ENCODE measurements at places on chromosomes 16 and 17.

DNA sequence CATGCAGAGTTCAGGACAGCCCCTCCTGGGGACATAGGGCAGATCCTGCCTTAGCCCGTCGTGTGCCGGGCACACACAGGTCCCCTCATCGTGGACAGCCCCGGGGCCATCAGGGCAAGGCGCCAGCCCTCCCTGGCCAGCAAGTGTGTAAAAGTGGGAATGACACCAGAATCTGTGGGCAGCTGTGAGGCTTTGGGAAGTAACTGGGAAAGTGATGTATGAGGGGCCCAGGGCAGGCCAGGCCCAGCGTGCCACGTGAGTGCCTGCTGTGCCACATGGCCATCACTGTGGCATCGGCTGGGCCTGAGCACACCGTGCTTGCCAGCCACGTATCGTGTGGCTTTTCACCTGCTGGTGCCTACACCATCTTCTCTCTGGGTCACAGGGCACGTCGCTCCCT lies 26.6 kb downstream of the ACSF3 start:
- no peak for DNase-seq

DNA sequence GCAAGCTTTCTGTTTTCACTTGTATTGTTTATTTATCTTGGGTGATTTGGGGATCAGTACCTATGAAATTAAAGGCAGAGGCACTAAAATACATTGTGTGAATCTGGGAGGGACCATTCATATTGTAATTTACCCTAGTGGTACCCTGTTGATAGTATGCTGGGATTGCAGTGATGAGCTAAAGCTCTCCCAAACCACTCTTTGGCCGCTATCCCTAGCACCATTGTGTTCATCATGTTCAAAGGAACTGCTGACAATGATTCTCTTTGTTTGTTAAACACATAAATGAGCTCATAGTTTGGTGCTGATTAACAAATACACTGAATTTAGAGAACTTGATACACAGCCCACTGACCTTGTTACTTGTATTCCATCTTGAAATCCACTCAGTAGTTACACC lies 1469.8 kb downstream of the CDH11 start:
- DNase-seq, result no peak

GRCh38 chr16:363110-363765 lies 7.1 kb downstream of the MRPL28 start:
- no peak for DNase-seq

DNA sequence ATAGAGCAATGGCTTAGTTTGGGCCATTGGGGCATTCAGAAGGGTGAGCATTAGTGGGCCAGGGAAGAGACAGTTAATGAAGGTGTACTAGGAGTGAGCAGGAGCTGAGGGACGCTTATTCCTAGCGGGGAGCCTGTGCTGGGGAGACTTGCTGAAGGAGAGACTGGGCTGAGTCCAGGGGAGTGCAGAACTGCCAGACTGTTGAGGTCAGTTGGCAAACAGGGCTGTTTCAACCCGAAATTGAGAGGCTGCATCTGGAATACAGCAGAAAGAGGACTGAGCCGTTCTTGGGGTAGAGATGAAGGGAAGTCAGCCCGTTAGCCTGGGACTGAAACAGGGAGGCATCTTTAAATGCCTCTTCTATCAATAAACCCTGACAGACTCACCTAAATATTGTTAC lies 33.2 kb downstream of the MAP2K6 start:
- no peak for DNase-seq

DNA sequence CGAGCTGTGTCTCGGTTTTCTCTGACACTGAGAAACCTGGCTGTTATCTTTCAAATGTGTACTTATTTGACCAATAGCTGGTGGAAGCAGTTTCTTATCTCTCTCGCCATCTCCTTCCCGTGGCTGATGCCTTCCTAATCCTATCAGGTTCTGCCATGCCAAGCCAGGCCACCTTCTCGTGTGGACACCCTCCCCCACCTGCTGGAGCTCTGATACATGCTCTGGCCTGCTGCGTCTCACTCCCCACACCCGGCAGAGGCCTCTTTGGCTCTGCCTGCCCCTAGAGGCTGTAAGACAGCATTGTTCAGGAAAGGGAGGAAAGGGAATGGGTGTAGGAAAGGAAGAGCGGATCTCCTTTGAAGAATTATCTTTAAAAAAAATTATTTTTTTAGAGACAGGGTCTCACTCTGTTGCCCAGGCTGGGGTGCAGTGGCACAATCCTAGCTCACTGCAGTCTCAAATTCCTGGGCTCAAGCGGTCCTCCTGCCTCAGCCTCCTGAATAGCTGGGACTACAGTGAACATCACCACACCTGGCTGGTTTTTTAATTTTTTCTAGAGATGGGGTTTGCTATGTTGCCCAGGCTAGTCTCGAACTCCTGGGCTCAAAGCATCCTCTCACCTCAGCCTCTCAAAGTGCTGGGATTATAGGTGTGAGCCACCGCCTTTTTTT lies 7.5 kb upstream of the ARMC5 start:
- no peak for DNase-seq

DNA sequence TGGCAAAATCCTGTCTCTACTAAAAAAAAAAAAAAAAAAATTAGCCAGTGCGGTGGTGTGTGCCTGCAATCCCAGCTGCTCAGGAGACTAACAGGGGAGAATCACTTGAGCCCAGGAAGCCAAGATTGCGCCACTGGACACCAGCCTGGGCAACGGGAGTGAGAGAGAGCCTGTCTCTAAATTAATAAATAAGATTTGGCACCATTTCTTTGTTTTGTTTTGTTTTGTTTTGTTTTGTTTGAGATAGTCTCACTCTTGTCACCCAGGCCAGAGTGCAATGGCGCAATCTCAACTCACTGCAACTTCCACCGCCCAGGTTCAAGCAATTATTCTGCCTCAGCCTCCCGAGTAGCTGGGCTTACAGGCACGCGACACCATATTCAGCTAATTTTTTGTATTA lies 9.4 kb upstream of the GAST start:
- DNase-seq, result no peak

DNA sequence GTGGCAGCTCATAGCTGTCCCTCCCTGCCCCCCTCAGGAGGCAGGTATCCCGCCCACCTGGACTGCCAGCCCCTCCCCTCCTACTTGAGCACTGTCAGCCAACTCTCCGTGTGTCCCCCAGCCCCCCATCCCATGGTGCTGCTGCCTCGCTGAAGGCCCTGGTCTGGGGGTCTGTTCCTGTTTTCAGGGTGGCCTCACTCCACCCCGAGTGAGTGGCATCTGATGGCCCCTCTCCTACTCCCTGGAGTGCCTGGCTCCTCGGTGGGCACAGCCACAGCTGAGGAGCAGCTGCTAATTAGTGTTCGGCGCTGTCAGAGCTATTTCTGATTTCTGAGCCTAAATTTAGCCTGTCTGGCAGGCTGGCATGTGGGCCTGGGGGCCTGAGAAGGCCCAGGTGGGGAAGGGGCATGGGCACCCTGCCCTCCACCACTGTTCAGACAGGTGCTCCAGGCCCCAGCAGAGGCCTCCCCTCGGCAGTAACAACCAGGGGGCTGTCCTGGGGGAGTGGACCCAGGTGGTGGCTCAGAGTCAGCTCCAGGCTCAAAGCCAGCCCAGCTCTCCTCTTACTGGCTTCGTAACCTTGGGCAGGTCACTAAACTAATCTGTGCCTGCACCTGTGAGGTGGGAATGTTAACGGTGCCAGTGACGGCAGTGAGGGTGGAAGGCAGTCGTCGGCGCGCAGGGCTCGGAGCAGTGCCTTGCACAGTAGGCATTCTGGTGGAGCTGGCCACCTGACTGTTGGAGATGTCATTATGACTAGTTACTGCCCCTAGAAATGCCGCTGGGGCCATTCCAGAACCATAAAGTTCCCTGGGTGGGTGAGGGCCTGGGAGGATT lies 6.5 kb downstream of the FMNL1 start:
- DNase-seq, result no peak

DNA sequence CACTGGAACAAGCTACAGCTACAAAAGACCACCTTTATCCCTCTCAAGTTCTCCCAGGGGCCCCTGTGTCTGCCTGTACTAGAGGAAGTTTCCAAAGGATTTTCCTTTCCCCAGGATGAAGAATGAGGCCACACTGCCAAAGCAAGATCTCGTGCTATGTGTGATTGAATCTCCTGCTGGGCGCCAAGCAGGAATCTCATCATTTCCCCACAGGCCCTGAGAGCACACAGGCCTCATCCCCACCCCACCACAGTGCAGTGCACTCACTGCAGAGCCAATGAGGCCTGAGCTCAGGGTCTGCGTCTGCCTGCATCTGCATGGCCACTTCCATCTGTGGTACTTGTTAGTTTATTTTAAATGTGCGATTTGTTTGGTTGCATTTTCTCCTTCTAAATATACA lies 387.4 kb upstream of the ASIC2 start:
- no peak for DNase-seq

DNA sequence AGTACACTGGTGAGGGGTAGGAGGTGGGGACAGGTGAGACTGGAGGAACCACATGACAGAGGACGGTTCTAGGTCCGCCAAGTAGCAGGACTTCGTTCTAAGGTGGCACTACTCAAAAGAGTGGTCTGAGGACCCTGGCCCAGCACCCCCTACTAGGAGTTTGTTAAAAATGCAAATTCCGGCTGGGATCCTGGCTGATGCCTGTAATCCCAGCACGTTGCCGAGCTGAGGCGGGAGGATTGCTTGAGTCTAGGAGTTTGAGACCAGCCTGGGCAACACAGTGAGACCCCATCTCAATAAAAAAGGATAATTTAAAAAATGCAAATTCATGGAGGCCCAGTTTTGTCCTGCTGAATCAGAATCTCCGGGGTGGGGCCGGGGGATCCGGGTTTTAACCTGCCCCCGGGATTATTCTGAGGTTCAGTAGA lies 59.1 kb downstream of the WSB1 start:
- DNase-seq, result no peak

DNA sequence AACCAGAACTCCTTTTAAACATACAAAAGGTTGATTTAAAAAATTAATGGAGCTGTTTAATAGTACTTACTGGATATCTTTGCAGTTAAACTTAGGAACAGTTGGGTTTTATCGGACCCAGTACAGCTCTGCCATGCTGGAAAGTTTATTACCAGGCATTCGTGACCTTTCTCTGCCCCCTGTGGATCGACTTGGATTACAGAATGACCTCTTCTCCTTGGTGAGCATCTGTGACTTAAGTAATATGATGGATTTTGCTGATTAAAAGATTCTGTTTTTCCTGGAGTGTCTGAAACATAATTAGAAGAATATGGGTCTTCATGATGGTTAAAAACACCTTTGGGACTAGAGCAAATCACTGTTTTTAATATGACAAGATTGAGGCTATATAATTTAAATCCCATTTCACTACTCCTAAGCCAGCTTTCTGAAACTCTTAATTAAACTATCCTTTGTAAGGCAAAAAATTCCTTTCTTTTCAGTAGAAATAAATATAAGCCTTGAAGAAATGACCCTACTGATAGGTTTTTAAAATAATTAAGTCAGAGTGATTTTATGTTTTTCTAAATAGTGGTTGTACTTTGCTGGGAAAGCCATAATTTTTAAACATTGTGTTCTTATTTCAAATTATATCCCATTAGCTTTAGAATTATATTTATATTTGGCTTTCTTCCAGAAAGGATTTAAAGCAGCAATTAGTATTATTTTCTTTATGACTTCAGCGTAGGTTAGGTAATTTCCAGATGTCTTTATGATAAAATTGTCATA lies 45.7 kb upstream of the KPNB1 start:
- DNase-seq, result no peak

DNA sequence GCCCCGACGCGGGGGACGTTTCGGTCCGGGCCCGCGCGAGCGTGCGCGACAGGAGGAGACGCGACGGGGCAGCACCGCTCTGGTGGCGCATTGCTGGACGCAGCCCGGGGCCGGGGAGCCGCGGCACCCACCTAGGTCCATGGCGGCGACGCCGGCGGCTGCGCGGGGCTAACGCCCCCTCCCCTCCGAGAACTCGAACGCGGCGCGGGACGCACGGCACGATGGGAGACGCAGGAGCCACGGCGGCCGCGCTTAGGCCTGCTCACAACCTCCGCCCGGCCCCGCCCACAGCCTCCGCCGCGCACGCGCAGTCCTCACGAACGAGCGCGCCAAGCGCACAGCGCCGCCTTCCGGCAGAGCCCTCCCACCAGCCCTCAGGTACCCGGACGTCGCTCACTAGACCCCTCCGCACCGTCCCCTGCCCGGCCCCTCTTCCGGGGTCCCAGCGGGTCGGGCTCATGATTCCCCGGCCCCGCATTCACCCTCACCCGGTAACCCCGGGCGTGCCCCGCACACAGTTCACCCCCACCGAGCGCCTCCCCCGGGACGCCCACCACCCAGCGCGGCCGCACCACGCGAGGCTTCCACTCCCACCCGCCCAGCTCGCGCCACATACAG lies at the start of gene GEMIN4:
TSS of gene GEMIN4 (minus strand) at position 263 of the 618 bp plus-strand sequence. CDS start at position 141, 122 bp downstream.
- DNase-seq, result peak; percentile 88

DNA sequence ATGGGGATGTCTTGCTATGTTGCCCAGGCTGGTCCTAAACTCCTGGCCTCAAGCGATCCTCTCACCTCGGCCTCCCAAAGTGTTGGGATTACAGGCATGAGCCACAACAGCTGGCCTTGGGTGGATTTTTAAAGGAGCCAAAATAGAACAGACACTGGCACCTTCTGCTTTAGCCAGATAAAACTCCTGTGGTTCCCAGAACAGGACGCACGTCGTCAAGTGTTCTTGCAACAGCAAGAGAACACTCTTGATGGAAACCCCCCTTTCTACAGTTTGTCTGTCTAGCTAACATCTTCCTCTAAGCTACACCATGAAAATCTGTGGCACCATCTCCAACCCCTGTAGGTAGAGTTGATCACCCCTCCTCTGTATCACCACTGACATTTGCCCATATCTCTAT lies 122.6 kb downstream of the NPIPB5 start:
- no peak for DNase-seq

DNA sequence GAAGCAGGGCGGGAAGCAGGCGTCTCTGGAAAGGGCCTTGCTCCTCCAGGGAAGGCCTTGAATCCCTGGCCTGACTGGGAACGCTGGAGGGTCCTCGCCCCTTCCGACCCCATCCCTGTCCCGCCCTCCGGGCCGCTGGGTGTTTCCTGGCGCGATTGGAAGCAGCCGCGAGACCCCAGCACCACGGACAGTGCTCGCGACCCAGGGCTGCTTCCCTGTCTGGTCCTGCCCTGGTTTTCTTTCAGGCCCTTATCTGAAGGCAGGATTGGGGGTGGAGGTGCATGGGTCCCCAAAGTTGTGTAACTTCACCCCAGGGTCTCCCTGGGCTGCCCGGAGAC lies 2.1 kb downstream of the MGAT5B start:
- DNase-seq, result no peak

DNA sequence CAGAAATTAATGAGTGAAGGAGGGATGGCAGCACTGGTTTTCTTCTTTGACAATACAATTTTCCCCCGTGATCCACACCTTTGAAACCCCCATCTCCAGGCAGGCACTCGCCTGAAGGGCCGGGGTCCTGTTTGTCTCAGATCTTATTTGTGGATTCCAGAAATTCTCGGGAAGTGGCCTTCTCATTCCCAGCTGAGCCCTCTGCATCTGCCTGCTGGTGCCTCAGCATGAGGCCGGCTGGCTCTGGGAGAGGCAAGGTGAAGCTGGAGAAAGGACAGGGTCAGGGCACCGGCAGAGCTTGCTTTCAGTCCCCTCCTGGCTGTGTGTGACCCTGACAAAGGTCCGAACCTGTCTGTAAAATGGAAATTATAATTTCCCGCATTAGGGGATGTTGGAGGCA lies 35.8 kb upstream of the C1QL1 start:
- DNase-seq, result no peak

GRCh38 chr17:48492401-48493298 lies 38.2 kb downstream of the HOXB1 start:
- DNase-seq, result no peak

Data from left renal pelvis (tissue), 4 donors.